Endodermal cell (in vitro differentiated cells): ENCODE measurements at places on chromosomes 3 and 15.

GRCh38 chr15:100934726-100935125 is 15.6 kb downstream of the LRRK1 start:
- DNase-seq = no peak

- no peak for DNase-seq
Measured at GRCh38 chr3:172287937-172288477, 160.2 kb downstream of the GHSR start.

GRCh38 chr15:92277776-92278175 is 115.9 kb upstream of the ST8SIA2 start:
- DNase-seq = peak; percentile 59

GRCh38 chr15:48191574-48192225 is at the start of gene CTXN2:
Gene CTXN2 (plus strand): TSS chr15:48191665. CDS start chr15:48201301, 9,636 bp downstream.
- peak; percentile 58 for DNase-seq

- DNase-seq = no peak
Measured at GRCh38 chr3:185400866-185401265, 37.9 kb downstream of the MAP3K13 start.

DNA sequence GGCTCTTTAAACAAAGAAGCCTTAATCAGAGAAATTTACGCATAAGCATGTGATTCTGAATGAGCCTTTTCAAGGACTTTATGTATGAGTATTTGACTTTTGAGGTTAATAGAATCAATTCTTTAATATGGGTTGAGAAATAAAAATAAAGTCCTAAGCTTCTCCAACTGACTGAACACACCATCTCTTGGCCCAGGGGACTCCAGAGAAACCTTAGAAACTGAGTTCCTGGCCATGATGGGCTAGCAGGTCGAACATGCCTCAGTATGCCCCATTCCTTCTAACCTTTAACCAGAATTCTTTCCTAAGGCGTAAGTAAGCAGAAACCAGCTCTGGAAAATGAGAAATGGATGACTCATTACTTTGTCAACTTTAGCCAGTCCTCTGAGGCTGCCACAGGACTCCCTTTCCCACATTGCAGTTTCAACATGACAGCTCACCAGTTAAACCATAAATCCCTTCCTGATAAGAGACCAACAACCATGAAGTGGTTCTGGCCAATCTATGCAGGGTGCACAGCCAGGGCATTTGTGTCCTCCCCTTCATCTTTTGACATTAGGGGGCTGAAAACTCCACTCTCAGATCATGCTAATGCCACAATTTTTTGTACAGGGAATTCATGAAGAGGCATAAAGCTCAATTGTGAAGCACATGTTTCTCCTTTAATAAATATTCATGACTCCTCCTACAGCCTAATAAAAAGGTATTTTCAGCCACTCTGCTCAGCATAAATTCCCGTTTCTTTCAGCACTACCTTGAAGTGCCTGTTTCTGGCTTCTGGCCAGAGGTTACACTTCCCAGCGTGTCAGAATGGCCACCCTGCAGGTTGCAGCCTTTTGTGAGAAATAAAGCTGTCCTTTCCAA is 33.3 kb downstream of the TM4SF18 start:
- DNase-seq = no peak

DNA sequence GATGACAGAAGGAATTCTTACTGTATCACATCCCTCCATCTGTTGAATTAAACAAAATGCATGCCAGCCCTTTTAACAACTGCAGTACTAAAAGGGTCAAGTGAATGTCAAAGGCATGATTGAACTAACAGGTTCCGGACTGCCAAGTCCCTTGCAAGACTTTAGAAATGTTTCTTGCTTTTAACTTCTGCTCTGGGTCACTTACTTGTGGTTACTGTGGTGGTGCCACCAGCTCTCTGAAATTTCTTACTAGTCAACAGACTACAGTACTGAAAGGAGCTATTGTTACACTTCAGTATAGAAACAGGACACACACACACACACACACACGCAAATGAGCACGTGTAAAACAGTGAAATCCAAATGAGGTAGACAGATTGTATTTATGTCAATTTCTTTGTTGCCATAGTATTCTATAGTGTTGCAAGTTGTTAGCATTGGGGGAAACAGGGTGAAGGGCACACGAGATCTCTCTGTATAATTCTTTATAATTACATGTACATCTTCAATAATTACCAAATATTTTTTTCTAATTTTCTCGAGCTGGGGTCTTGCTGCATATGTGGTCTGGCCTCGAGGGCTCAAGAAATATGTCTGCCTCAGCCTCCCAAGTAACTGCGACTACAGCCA is 79.9 kb upstream of the SLC25A26 start:
- DNase-seq = no peak

GRCh38 chr15:77892335-77892734 is 185.2 kb downstream of the TBC1D2B start:
- no peak for DNase-seq

DNA sequence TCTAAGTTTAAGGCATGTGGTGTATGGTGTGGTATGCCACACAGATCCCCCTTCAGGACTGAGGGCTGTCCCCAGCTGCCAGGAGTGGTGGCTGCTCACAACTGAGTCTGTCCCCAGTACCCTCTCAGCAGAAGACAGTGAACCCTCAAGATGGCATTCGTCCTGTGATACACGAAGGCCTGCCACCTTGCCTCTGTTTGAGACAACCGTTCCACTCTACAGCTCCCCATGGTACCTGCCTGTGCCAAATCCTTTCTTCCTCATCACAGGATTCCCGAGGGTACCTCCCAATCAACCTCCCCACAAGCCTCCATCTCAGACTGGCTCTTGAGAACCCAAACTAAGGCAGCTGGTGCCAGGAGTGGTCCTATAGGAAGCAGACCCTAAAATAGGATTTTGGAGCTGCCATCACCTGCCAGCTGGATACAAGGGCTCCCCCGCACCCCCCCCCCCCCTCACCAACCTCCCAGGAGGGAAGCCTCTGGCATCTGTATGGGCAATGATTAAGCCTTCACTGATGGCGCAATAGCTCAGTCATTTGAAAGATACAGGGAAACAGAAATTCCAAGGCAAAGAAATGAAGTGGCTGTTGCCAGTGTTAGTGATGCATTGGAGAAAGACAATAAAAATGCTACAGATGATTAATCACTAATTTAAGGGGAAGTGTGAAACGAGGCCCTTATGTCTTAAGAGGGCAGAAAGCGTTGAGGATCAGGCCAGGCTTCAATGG is 230.0 kb upstream of the LYSMD4 start:
- DNase-seq = peak; percentile 34

DNA sequence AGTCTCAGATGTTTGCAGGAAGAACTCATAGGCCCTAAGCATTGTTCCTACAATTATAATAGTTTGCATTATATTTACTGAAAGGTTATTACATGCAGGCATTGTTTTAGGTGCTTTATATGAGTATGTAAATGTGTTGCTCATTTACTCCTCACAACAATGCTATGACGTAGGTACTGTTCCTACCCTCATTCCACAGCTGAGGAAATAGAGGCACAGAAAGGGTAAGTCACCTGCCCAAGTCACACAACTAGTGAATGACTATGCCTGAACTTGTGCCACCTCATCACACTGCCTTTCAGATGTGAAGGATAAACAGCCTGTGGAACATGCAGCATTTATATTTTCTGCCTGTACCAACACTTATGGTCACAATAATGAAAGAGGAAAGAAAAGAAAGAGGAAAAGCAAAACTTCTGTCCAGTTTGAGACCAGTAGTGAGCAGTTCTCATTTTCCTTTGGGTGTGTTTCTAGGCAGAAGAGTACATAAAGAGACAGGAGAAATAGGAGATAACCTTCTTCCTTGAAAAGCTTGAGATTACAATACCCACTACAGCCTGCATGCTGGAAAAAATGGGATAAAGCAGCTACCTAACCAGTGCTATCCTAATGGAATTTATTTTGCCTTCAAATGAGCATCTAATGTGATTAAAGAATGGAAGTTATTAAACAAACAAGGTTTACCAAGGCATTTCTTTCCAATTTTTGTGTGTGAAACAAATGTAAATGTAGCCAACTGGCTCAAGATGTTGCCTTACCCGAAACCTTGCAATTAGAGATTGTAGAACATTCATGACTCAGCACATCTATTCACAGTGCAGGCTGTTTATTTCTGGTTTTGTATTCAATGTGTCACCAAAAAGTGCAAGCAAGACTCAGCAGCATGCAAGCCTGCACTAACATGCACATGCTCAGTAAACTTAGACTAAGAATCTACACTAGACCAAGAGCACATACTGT is 20.5 kb upstream of the ENTPD3 start:
- no peak for DNase-seq

- DNase-seq = no peak
Measured at GRCh38 chr3:5690904-5691532, 503.5 kb downstream of the EDEM1 start.

DNA sequence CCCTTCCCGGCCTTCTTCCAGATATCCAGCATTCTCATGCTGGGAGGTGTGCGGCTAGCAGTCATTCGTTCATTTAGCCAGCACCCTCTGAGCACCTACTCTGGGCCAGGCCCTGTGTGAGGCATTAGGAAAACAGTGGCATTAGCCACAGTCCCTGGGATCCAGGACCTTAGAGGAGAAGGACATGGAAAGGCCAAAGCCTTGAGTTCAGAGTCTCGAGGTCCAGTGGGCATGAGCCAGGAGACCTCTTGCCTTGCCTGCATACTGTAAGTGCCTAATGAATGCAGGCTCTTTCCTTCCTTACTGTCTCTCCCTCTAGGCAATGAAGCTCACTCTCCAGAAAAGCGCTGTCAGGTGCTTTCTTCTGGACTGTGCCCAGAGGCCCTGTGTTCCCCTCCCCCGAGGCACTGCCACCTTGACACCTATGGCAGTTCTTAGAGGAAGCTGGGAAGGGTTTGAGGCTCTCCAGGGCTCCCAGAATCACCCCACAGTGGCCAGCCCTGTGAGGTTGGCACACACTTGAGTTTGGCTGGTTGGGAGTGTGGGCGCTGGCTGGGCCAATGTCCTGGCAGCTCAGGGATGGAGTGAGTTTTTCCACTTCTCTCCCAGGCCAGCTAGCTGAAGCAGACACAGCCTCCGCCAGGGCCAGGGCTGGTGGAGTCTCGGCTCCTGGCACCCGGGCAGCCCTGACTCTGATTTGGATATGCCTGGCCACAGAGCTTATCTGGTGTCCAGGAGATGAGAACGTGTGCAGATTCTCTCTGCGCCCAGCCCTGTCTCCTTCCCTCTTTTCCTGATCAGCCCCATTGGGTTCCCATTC is 5.4 kb downstream of the CORO2B start:
- no peak for DNase-seq
